Stimulated activated CD8-positive, alpha-beta memory T cell treated with anti-CD3 and anti-CD28 coated beads, Interleukin-7, amount 100 ng/mL, for 1 hour (primary cell): ENCODE measurements at places on chromosomes 12 and 14.

DNA sequence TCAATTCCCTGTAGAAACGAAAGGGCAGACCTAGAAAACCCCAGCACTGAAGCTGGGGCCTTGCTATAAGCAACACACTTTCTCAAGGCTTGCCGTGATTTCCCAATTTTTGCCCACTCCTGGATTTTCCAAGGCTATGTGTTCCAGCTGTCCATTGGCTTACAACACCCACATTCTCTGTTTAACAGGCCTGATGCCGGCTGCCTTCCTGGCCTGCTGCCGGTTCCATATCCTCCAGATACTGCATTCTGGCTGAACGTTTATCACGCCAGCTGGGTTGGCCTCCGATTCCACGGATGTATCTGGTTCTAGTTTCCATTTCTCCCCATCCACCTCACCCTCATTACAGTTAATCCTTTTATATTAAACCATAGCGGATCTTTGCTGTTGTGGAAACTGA lies 2.0 kb upstream of the PCNX1 start:
- DNase-seq, result no peak

DNA sequence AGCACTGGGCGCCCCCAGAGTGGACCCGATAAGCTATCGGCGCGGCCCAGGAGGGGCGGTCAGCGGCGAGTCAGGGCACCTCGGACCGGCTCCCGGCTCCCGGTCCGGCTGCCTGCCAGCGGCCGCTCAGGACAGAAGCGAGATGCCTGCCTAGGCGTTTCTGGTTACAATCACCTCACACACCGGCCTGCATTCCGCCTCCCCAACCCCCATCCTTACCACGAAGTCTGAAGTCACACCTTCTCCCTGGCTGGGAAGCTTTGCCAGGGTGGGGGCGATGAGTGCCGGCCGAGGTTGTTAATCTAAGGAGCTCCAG lies 42.6 kb upstream of the TBX5 start:
- DNase-seq, result no peak

DNA sequence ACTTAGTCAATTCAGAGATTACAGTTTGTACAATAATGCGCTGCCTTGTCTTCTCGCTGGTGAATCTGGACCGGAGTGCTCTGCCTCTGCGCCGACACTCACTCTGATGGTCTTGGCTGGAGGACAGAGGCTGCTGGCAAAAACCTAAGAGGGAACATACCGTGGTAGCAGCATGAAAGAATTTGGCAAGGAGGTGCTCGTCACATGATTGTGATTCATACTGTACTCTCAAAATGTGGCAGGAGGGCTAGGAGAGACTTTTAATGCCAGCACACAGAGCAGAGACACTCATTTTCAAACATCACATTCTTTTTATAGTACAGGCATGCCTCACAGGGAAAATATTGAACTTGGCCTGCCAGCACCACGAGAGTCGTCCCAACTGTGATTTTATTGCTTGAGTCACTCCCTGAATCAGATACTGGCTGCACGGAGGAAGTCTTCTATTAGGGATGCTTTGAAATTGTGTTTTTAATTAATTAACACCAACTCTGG lies 67.8 kb downstream of the HMGA2 start:
- DNase-seq, result no peak

GRCh38 chr14:72549026-72549425 lies 344.9 kb downstream of the DPF3 start:
- no peak for DNase-seq

DNA sequence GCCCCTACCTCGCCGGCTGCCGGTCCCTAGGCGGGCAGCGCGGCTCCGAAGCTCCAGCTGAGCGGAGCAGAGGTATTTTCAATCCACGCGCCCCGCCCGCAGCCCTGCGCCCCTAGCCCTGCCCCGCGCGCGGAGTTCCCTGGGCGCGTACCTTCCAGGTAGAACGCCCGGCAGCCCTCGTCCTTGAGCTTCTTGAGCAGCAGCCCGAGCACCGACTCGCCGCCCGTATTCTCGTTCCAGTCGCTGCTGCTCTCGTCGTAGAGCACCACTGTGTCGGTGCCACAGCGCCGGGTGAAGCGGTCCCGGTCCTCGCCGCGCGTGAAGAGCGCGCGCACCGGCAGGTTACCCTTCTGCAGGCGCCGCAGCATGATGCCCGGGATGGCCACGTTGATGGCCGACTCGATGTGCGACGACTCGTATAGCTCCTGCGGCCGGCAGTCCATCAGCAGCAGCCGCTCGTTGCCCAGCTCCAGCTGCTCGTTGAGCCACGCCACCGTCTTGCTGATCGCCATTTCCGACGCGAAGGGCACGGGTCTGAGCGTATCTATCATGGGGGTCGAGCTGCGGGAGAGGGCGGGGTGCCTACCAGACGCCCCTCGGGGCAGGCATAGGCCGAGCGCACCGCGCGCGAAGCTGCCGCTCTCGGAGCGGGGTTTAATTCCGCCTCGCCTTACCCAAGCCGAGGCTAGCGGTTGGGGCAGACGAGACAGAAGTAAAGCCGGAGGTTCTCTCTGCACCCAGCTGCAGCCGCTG lies 636 bp downstream of the DUSP6 start:
- no peak for DNase-seq

DNA sequence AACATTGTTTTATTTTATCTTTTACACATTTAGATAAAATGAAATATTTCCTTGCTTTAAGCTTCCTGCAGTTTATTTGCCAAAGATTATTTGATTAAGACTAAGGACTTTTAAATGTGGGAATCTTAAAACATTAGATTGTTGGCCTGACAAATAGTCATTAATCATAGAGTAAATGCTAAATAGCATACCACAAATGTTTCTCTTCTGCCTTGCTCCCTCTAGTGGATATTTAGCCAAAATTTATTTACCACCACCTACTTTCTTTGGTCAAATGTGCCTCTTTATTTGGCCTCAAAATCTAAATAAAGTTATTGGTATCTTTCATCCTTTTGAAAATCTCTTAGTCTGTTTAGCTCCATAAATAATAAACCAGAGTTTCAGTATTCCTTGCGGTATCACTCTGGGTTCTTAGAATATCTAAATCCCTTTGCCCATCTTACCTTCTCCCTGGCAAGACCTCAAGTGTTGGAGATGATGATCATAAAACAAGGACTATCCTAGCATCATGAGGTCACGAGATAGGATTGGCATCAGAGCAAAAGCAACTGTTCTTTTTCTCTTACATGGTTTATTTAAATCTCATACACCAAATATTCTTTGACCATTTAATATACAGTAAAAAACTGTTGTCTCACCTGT lies 150.6 kb upstream of the AEBP2 start:
- no peak for DNase-seq

DNA sequence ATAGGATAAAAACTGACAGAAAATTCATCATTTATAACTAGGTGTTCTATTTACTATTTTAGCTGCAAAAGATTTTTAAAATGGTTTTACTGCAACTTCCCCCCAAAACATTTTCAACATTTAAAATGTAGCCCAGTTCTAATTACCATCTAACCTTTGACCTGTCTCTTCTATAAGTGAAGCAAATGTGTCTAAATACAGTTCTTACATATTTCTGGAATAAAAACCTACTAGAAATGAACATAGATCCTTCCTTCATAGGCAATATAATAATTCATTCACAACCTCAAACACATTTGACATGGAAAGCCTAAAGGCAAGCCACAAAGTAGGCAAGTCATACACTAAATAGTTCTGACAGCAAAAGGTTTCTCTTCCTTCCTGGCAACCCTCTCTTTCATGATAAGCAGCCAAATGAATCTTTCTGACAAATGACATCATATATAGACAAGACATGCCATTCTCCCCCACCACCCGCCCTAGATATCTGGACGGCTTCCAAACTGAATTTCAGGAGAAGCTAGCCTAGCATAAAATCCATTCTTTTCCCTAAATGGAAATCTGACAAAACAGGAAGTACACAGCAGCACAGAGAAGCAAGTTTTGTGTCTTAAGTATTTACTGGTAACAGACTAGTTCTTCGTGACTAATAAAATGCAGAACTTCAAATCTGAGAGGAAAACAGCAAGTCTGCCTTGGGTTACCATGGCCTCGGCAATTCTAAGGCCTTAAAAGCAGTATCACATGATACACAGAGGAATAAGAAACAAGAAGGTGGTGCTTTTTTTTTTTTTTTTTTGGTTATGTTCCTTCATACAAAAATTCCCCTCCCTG lies 17.2 kb upstream of the ARID4A start:
- no peak for DNase-seq

GRCh38 chr12:107122452-107122958 lies 29.2 kb upstream of the CRY1 start:
- DNase-seq, result no peak

- DNase-seq, result no peak
Observed at GRCh38 chr14:65815127-65815526, 402.6 kb downstream of the FUT8 start.

DNA sequence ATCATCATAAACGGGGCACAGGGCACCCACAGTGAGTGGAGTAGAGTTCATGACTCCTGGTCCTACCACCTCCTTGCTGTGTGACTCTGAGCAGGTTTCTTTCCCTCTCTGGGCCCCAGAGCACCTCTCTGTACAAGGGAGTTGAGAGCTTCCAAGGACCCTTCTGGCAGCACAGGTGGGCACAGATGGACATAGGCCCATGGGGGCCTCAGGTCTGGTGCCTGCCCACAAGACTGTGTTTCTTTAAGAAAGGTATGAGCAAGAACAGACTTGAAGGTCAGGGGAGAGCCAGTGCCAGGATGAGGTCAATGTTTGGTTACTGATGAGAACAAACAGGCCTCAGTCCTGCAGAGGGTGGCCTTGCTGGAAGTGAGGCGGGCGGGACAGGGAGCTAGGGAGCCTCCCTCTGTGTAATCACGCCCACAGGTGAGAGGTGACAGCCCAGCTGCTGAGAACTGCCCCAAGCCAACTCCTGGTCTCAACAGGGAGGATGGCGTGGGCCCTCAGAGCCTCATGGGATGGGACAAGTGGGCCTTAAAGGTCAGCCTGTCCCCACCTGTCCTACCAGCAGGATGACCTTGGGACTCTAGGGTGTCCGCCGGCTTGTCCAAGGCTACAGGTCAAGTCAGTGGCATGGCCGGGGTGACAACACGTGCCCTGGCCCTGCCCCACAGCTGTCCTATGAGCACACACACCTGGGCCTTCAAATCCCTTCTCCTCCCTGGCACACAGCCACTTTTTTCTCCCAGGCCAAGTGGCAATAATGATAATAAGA lies 49.1 kb downstream of the CCDC85C start:
- DNase-seq, result no peak

DNA sequence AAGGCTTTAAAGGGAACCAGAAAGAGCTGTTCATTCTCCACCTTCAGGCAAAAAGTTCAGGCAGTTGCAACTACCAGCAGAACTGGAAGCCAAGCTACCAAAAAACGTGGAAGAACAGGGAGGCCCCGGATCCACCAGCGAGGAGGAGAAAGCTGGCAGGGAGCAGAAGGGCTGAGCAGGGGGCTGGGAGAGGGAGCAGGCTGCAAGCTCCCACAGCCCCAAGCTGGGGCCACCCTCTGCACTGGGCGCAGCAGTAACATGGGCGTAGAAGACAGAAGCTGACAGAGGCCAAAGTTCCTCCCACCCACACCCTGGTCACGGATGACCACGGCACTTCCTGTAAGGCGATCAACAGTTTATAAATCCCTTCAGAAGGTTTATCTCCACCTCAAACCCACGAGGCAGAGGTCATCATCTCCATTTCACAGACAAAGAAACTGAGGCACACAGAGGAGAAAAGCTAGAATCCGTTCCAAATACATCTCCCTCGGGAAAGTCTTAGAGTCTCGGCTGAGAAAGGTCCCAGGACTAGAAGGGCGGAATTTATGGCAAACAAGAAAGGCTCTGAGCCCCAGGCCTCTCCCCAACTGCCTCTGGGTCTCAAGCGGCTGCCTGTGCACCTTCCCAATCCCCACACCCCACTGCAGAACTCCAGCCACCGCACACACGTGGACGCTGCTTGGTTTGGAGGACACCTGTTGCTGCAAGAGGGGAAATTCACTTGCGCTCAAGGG lies 1.8 kb downstream of the CCDC85C start:
- no peak for DNase-seq

DNA sequence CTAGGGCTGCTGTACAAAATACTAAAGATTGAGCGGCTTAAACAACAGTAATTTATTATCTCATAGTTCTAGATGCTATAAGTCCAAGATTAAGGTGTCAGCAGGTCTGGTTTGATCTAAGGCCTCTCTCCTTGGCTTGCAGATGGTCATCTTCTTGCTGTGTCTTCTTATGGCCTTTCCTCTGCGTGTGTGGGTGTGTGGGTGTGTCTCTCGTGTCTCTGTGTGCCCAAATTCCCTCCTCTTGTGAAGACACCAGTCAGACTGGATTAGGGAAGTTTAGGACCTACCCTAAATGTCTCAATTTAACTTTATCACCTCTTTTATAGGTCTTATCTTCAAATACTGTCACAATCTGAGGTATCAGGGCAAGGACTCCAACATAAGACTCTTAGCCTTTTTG lies 28.3 kb downstream of the DDHD1 start:
- no peak for DNase-seq

DNA sequence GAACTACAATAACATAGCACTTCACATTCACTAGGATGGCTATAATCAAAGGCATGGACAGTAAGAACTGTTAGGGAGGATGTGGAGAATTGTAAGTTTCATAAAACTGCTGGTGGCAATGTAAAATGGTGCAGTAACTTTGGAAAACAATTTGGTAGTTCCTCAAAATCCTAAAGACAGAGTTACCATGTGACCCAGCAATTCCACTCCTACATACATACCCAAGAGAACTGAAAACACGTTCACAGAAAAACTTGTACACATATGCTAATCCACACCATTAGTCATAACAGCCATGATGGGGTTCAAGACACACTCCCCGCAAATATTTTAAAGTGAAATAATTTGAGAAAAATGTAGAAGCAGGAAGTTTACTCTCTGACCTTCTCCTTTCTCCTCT lies 31.7 kb downstream of the GALC start:
- no peak for DNase-seq

- DNase-seq, result no peak
Observed at GRCh38 chr14:33908540-33909223, 42.2 kb downstream of the EGLN3 start.

DNA sequence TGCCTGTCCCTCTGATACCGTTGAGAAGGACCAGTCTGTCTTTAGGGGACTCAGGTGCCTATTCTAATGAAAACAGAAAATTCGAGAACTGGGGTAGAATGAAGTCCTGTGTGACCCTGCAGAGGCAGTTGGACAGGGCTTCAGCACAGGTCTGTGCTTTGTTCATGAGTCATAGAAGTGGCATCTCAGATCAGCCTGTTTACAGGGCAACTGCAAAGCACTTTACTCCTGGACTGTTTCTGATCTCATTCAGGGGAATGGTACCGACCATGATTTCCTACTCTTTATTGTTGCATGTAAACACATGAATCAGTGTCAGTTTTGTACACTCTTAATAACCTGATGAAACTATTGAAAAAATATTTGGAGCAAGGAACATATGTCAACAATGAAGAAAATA lies 1517.0 kb downstream of the AACS start:
- DNase-seq, result no peak

DNA sequence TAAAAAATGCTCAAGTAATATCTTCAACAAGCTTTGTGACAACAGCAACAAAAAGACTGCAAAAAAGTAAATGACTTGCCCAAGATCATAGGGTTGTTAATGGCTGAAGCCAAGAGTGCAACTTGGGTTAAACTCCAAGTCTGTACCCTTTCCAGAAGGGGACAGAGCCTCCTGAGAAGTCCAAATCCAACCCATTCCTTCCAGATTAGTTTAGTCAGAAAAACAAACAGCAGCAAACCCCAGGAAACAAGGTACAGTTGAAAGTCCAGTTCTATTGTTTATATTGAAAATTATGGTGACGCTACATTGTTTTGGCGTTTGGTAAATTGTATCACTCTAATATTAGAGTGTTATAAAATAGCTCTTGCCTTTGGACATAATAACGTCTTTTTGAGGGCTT lies 239.9 kb downstream of the SPTSSA start:
- DNase-seq, result no peak

GRCh38 chr12:38477340-38478090 lies 160.9 kb downstream of the ALG10B start:
- DNase-seq, result no peak
